Stimulated activated CD8-positive, alpha-beta memory T cell treated with anti-CD3 and anti-CD28 coated beads, Interleukin-4, amount 100 ng/mL, for 4 hours (primary cell): ENCODE measurements at places on chromosomes 5 and 9.

GRCh38 chr9:9563817-9564216 lies 1049.0 kb downstream of the PTPRD start:
- no peak for DNase-seq

DNA sequence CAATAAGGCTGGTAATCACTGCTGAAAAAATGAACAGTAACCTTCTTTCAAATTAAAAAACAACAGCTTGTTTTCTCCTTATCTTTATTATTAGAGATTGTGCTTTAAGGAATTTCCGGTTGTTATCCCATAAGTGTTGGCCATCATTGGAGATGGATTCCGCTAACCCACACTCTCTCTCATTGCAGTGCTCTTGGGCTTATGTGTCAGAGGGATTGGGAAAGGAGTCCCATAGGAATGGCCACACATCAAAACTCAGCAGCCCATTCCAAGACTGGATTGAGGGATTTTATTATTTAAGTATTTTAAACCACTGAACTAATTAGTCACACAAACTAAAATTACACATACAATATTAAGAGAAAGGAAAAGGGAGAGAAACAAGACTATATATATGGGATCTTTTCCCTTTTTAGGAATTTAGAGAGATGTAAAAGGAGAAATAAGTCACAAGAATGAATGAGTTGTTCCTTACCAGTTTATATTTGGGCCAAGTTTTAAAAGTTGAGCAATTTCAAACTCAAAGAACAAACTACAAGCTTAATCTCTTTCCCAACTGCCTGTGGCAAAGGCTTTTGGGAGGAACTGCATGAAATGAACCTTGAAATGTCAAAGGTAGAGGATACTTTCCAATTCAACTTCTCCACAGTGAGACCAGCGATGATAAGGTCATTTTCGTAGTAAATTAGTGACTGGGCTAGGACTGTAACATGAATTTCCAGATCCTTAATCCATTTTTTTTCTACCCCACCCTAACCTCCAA lies 2.4 kb downstream of the SPINK6 start:
- no peak for DNase-seq

- no peak for DNase-seq
Measured at GRCh38 chr9:85716031-85716877, 25.5 kb downstream of the AGTPBP1 start.

GRCh38 chr5:177100714-177101121 lies 14.0 kb downstream of the FGFR4 start:
- no peak for DNase-seq

DNA sequence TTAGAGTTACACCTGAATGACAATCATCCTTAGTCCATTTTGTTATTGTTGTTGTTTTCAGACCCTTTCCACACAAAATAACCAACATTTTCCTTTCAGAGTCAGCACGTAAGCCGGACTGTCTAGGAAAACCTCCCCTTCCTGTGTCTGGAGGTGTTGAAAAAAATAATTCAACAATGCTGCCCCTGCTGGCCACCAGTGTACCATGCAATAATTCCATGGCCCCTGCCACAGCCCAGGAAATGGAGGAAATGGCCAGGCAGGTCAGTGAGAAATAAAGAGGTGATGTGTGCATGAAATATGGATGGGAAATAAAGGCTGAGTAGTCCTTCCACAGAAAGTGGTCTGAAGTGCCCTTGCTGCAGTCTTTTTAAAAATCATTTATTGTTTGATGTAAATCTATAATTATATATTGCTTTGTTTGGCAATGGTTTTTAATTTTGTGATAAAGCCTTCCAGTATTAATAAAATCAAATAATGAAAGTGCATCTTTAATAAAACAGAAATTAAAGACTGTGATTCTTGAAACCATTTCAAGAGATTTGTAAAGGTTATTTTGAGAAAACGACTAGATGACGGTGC lies 152.8 kb upstream of the PAPPA start:
- DNase-seq: no peak

- DNase-seq: no peak
Measured at GRCh38 chr5:171619744-171620143, 165.9 kb upstream of the SMIM23 start.

GRCh38 chr5:133680830-133681565 lies 68.7 kb upstream of the FSTL4 start:
- DNase-seq: no peak
